Activated CD4-positive, CD25-positive, alpha-beta regulatory T cell treated with anti-CD3 and anti-CD28 coated beads, Interleukin-2, amount 50 U/mL, for 72 hours (primary cell): ENCODE measurements at places on chromosomes 5 and 9.

DNA sequence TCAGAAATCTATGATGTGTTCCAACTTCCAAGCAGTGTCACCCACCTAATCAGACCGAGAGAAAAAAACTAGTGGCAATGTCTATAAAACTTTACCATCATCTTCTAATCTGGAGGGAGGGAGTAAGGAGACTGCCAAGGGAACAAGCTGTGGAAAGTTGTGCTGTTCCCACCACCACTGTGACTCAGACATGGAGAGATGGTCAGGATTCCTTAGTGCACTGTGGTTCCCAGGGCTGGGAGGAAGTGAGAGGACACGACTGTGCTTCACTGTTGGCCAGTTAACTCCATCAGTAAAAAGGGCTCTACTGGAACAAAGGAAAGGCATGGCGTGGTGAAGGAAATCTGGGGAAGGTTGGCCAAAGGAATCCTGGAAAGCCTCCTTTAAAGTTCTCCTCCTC lies 18.8 kb downstream of the TICAM2 start:
- no peak for DNase-seq

DNA sequence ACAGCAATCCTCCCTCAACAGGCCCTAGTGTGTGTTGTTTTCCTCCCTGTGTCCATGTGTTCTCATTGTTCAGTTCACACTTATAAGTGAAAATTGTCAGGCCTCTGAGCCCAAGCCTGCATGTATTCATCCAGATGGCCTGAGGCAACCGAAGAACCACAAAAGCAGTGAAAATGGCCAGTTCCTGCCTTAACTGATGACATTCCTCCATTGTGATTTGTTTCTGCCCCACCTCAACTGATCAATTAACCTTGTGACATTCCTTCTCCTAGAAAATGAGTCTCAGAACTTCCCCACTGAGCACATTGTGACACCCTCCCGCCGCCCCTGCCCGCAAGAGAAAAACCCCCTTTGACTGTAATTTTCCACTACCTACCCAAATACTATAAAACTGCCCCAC lies 17.4 kb upstream of the TRPC7 start:
- DNase-seq: no peak

- no peak for DNase-seq
These were observed 161.1 kb downstream of the TARS1 start for GRCh38 chr5:33601881-33602280.

DNA sequence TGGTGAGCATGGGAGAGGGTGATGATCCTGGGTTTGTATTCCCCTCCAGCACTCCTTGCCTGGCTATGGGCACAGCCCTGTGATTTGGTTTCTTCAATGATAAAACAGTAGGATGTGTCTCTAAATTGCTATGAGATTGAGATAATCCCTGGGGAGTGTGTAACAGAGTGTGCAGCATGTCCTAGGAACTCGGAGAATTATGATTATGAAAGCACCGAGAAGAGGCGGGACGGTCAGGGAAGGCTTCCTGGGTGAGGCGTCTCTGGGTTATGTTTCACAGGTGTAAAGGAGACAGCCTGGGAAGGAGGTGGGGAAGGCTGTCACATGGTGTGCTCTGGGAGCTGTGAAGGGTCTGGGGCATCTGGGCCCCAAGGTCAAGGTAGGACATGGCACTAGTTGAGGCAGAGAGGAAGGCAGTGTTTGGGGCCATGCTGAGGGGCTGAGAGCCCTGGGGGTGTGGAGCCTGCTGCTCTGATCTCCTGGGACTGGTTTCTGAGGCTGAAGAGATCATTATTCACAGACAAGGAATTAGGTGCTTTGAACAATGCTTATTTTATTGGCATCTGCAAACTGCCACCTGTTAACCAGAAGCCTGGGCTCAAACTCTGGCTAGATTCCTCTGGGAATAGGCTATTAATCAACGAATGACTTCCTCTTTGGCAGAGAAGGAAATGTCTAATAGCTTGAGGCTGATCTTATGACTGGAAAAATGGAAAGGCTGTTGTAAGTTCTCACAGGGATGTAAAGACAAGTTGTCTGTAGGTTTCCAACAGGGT lies 73.8 kb upstream of the IL12B start:
- no peak for DNase-seq

- DNase-seq: no peak
These were observed 92.9 kb upstream of the RASGRF2 start for GRCh38 chr5:80867233-80867632.

DNA sequence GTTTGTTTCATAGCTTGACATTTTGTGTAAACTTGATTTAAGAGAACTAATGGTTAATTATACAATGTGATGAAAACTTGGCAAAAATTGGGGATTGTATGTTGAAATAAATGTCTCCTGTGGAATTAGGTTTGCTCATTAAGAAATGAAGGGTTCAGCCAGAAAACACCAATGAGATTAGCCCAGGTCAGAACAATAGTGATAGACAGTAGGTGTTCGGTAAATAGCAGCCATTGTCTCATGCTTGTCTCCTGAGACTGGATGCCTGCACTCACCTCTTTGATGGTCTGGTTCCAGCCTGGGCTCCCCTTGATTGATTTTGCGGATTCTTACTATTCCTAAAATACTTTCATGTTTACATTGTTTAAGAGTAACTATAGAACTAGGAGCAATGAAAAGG lies 135.5 kb downstream of the FBN2 start:
- DNase-seq: no peak

DNA sequence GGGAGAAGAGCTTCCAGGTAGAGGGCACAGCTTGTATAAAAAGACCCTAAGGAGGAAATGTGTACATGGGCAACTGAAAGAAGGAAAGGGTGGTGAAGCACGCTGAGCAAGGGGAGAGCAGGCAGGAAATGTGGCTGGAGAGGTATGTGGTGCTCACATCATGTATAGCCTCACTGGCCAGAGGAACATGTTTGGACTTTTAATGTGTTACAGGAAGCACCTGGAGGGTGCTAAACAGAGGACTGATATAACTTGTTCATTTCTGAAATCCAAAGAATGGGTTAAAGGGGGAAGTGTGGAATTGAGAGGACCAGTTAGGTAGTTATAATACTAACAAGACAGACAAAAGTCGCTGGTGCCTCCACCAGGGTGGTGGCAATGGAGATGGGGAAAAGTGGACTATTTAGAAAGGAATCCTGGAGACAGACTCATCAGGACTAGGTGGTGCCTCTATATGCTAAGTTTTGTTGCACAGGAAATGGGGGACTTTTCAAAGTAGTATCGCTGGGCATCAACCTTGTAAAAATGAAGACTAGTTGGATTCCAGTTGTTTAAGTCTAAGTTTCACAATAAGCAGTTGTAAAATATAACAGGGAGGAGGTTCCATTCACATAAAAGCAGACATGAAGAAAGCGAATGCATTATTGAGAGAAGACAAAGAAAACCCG lies 63.1 kb upstream of the CD180 start:
- DNase-seq: no peak

GRCh38 chr9:98607787-98608186 lies 100.9 kb downstream of the GABBR2 start:
- no peak for DNase-seq

- no peak for DNase-seq
These were observed 1086.5 kb downstream of the NR2F1-AS1 start for GRCh38 chr5:92494508-92494907.

GRCh38 chr9:14203356-14204056 lies 110.4 kb downstream of the NFIB start:
- no peak for DNase-seq

- DNase-seq: no peak
These were observed 6.8 kb upstream of the CEP120 start for GRCh38 chr5:123429993-123430392.

- no peak for DNase-seq
These were observed 104.7 kb upstream of the ELL2 start for GRCh38 chr5:96066386-96066719.

GRCh38 chr5:97412959-97413358 lies 229.9 kb upstream of the RIOK2 start:
- no peak for DNase-seq

DNA sequence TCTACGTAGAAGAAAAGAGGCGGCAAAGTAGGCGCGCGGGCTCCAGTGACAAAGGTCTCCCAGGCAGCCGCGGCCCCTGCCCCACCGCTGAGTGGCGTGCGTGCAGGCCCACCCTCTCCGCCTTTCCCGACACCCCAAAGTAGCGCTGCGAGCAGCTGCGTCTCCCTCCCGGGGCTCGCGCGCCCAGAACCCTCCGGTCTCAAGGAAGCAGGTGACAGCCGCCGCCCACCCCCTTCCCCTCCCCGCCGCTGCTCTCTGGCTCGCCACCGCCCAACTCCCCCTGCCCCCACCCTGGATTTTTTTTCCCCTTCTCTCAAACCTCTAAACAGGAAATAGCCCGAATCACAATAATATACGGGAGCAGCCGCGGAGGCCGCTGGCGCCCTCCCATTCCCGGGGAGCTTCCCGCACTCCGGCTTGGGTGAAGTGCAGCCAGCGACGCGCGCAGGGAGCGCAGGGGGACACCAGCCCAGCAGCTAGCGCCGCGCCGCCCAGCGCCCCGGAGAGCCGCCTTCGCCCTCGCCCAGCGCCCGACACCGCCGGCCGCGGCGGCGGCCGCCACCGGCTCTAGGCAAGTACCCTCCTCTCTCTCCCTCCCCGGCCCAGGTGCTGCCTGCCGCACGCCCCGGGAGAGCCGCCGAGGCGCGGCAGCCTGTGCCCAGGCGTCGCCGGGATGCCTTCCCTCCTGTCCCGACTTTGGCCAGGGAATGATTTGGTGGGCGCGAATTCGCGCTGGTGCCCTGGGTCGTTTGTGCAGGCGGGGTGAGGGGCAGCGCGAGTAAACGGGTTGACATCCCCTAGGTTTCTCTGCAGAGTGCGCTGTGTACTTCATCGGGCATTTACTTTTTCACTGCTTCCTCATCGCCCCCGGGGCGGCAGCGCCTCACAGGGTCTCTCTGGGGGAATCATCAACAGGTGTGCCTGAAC lies 52.7 kb upstream of the TJP2 start:
- peak; percentile 37 for DNase-seq

DNA sequence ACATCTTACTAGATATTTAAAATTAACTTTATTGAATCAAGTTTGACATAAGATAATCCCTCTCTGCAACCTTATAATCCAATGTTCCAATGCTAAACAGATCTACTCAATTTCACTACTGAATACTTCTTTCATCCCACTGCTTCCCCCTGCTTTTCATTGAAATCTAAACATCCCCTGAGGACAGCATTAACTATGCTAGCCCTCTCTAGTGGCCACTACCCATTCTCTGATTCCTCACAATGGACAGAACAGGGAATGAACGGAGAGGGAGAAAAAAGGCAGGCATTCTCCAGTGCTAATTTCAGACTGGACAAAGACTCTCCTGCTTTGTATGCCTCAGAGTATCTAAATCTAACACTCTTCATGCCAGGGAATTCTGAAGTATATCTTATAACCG lies 54.3 kb upstream of the RGS7BP start:
- DNase-seq: no peak

DNA sequence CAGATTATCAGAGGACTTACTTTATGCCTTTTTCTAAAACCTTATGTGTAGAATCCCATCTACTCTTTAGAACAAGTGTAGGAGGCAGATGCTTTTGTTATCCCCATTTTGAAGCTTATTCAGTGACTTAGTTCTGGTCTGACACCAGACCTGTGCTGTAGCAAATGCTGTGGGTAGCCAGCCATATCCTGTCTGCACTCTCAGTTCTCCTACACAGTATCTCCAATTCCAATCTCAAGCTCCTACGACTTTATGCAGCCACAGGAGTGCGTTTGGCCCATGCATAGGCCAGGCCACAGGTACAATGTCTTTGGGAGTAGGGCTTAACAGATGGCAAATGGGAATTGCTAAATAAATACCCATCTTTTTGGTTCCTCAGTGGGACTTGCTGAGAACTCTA lies 292.6 kb downstream of the MCTP1 start:
- no peak for DNase-seq

GRCh38 chr9:135070198-135070951 lies 17.1 kb upstream of the OLFM1 start:
- DNase-seq: no peak

- no peak for DNase-seq
These were observed 17.9 kb downstream of the OR13J1 start for GRCh38 chr9:35852267-35852815.

- DNase-seq: no peak
These were observed 177.6 kb upstream of the IER5L start for GRCh38 chr9:129355631-129356030.

DNA sequence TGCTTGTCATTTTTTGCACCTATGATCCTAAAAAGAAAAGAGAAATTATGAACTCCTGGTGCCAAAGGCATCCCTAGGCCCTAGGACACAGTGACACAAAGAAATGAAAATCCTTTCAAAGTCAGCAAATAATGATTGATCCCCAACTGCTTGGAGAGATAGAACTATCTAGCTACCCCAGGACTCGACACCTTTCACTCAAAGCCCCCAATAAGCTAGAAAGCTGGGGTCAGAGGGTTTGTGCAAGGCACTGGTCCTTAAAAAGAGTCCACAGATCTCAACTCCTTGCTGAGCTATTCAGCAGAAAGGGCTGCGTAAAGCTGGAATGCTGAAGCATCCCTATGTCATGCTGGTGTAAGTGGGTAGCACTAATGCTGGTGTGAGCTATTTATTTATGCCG lies 31.8 kb upstream of the MAP1B start:
- no peak for DNase-seq

GRCh38 chr9:80509358-80509757 lies 937.6 kb downstream of the TLE4 start:
- no peak for DNase-seq

GRCh38 chr5:142527234-142527633 lies 158.7 kb downstream of the FGF1 start:
- no peak for DNase-seq

DNA sequence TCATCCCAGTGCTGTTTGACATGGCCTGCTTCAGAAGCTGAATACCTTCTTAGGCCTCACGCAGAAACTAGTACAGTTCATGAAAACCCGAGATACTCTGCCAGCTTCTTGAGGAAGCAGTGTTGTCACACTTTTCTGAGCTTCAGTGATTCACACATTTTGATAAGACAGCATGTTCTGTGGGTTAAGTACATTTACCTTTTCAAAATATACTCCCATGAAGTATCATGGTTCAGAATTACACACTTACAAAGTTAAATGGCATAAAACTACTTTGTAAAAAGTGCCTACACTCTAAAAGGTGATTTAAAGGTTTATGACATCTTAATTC lies 56.9 kb downstream of the VCAN start:
- no peak for DNase-seq

- DNase-seq: no peak
These were observed 592.2 kb downstream of the ANXA1 start for GRCh38 chr9:73743826-73744225.

DNA sequence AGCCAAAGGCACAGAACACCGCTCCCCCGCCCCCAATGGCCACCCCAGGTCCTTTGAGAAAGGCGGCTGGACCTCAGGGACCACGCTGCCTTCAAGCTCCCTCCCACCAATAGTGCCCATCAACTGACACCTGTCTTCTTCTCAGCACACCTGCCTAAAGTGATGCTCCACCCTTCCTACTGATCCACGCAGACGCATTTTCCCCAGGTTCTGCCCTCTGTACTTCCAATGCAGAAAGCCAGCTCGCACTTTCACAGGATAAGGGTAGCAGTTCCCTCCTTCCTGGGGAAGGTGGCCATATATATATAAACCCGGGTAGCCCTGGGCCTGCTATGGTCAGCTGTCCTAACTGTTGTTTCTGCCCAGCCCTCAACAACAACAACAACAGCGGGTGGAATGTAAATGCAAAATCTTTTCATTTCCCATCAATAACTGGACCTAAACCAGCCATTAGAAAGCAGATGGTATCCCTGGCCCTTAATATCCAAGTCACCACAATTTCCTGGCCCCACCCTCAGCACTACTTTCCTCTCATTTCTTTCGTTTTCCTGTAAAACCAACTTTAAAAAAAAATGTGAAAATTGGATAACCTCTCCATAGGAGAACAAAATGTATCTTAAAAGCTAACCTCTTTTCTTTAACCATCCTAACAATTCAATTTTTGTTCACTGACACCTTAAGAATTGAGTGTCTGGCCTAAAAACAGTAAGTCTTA lies 1.7 kb downstream of the GOLM1 start:
- DNase-seq: no peak

- no peak for DNase-seq
These were observed 114.4 kb upstream of the LIFR start for GRCh38 chr5:38670878-38671277.
